ENCODE measurements at places on chromosomes 12 and 14. TPM values are rescaled to one million over a fixed set of nuclear protein-coding genes. Genes with fewer than 3 reads are reported as not detected.

DNA sequence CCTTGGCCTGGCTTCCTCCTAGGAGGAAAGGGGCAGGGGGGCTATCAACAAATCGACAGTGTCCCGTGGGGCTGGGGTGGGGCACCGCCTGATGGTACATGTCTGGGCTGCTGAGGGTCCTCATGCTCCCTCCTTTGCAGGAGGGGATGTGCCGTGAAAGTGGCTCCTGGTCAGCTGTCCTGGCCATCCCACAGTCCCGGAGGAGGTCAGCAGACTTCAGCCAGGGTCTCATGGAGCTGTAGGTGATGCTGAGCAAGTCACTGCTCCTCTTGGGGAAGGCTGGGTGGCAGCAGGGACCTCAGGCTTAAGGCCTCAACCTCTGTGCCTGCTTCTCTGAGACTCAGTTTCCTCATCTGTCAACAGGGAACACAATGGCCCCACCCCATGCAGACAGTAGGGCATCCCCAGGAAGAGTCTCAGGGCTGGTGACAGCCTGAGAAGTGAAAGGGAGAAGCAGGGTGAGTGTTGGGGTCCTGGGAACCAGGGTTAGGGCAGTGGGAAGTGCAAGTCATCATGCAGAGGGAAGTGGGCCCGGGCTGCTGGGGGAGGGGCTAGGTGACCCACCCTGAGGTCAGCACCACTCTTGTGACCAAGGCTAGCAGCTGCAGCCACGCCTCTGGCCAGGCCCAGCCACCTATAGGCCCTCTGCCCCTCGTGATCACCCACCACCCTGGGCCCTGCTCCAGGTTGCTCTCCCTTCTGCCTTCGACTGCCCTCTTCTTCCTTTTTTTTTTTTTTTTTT is 4.4 kb upstream of the TNFAIP2 start:
- DNase-seq: no peak

DNA sequence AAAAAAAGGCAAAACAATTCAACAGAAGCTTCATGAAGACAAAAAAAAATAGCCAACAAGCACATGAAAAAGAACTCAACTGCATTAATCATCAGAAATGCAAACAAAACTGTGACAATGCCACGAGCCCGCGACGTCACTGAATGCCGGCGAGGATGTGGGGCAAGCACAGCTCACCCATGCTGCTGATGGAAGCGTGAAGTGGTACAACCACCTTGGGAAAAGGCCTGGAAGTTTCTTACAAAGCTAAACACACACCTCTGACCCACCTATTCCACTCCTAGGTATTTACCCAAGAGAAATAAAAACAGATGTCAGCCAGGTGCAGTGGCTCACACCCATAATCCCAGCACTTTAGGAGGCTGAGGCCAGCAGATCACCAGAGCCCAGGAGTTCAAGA is 10.5 kb downstream of the BTBD6 start:
- no peak for DNase-seq

DNA sequence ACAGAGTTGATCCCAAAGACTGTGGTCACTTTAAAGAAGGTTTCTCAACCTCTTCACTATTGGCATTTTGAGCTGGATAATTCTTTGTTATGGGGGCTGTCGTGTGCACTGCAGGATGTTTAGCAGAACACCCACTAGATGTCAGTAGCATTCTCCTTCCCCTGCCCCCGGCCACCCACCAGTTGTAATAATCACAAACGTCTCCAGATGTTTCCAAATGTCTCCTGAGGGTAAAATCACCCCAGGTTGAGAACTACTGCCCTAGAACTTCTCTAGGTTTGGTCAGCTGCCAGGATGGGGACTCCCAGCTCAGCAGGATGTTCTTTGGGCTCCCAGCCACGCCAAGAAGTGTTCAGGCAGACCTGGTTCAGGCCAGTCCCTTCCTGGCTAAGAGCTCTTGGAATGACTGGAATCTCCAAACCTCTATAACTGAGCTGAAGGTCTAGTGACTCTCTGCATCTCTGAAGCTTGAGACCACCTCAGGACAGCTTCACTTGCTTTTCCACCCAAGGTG is 12.5 kb upstream of the AJUBA start:
- DNase-seq: no peak

ASB2 gene
- 12.3 TPM for total RNA-seq

TAS2R19 gene
- total RNA-seq: 4.2 TPM

All from natural killer cell treated with Interleukin-12 subunit alpha and Interleukin-12 subunit beta and Interleukin-15 and Interleukin-18, amount 100 ng/mL, for 72 hours (primary cell).